Suppressor macrophage (primary cell): ENCODE measurements at places on chromosomes 16 and 17.

DNA sequence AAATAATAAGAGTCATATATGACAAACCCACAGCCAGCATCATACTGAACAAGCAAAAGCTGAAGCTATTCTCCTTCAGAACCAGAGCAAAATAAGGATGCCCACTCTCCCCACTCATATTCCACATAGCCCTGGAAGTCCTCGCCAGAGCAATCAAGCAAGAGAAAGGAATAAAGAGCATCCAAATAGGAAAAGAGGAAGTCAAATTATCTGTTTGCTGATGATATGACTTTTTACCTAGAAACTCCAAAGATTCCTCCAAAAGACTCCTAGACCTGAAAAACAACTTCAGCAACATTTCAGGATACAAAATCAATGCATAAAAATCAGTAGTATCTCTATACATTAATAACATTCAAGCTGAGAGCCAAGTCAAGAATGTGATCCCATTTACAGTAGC, 217.5 kb downstream of the ABCC12 start:
- DNase-seq = no peak

- no peak for DNase-seq
Observed at GRCh38 chr17:47066095-47066494, 87.0 kb upstream of the RPRML start.

GRCh38 chr17:32659419-32659842, 172.6 kb downstream of the CDK5R1 start:
- peak; percentile 77 for DNase-seq

- DNase-seq = no peak
Observed at GRCh38 chr16:23902034-23902747, 66.4 kb downstream of the PRKCB start.

- peak; percentile 29 for DNase-seq
Observed at GRCh38 chr16:53913099-53913870, 209.3 kb downstream of the FTO start.

- DNase-seq = no peak
Observed at GRCh38 chr16:51433599-51433998, 282.5 kb upstream of the SALL1 start.

DNA sequence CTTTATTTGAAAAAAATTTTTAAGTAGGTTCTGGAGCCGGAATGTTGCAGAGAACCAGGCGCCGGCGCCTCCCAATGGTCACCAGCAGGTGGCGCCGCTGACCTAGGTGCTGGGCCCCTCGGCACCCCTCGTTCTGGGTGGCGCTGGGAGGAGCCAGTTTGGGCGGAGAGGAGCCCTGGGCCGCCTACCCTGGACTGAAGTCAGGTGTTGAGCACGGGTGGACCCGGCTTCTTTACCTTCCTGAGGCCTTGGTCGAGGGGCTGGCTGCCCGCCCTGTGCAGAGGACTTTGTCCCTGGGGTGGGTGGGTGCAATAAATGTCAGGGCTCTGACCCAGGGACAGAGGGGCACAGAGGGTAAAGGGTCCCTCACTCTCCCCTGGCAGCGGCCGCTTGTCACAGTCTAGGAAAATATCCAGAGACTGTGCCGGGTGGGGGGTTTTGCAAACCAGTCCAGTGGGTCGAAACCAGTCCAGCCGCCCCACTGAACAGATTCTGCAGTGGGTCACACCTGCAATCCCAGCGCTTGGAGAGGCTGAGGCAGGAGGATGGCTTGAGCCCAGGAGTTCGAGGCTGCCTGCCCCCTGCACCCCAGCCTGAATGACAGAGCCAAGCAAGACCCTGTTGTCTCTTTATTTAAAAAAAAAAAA, 30.1 kb upstream of the TNFRSF13B start:
- peak; percentile 83 for DNase-seq

DNA sequence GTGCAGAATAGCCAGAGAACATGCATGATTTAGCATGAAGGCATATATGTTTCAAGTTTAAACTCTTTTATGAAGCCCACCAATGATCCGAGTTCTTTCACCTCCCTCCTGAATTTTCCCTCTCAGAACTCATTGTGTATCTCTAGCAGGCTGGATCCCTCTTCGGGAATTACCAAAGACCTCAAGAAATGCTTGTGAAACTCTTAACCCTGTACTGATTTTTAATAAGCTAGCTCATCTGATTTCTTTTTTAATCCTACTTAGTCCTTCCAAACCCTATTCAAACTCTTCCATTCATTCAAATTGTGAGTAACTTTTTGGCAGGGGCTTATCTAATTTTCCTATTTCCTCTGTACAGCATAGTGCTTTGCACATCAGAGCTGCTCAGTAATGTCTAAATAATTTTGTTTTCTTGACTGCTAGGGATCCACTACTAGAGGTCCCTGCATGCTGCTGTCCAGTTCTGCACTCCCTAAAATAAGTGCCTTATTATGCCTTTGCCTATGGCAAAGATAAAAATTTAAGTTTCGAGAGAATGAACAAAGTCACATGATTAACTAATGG, 723.8 kb downstream of the CDH11 start:
- no peak for DNase-seq

GRCh38 chr17:3977387-3977786, 13.2 kb upstream of the ATP2A3 start:
- no peak for DNase-seq

DNA sequence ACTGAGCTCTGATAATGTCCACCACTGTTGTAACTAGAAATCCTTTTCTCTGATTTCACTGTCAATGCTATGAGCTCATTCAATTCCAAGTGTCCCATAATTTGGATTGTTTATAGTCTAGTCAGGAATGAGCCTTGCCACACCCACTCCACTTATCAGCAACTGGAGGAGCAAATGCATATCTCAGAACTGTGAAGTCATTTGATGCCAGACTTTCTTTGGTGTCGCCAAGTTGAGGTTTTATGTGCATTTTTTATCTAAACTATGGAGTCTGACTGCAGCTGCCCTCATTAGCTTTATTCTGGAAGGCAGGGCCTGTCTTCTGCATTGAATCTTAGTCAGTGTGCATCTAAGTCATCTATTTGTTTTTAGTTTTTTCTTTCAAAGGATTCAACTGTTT, 361.3 kb downstream of the PMP22 start:
- no peak for DNase-seq

- no peak for DNase-seq
Observed at GRCh38 chr17:1731194-1731506, 6.6 kb downstream of the WDR81 start.

GRCh38 chr16:73068541-73069401, 20.8 kb upstream of the ZFHX3 start:
- peak; percentile 97 for DNase-seq

GRCh38 chr17:73198930-73199260, 6.0 kb downstream of the COG1 start:
- DNase-seq = no peak

- peak; percentile 72 for DNase-seq
Observed at GRCh38 chr17:82121660-82122629, 23.9 kb upstream of the FASN start.

DNA sequence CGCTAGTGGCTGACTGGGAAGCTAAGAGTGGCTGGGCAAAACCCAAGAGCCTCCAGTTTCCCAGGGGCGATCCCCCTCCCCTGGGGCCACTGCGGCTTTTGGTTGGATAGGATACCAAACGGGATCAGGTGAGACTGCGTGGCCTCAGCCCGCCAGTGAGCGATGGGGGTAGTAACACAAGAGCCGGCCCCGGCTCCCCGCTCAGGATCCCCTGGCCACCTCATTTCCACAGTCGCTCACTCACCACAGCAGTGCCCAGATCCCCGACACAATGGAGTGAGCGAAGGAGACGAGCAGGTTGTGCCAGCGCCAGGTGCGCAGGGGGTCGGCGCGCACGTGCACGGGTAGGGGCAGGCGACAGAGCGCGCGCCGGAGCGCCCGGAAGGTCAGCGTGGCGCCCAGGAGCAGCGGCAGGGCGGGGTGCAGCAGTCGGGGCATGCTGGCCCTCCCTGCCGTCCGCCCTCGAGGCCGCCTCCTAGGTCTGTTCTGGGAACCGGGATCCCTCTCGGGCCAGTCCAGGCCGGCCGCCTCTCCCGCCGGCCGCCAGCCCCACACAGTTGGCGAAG, 290 bp downstream of the TLCD1 start:
- peak; percentile 15 for DNase-seq

DNA sequence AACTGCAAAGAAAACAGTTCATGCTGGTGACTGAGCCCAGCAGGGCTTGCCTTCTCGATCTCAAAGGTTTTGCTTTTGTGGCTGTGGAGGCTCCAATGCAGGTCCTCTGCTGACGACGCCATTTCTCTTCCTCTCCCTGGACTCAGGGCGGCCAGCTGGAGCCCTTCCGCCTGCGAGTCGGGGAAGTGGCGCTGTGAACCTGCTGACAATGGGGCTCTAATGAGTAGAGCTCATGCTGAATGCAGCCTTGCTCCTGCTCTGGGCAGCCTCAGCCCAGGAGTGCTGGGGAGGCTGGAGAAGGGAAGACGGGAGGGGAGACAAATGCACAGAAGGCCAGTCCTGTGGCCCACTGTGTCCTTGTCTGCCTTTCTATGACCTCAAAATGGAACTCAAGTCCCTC, 43.8 kb downstream of the VAC14 start:
- DNase-seq = no peak

DNA sequence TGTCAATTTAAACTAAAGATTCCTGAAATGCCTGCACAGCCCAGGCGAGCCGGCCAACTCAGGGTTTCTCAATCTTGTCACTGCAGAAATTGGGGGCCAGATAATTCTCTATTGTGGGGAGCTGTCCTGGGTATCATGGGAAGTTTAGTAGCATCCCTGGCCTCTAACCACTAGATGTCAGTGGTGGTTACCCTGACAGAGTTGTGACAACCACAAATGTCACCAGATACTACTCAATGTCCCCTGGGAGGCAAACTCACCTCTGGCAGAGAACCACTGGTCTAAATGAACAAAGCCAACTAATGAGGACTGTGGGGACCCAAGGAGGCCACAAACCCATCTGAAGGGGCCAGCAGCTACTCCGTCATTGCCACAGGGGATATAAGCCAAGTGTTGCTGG, 90.9 kb downstream of the MYH11 start:
- peak; percentile 73 for DNase-seq

- no peak for DNase-seq
Observed at GRCh38 chr17:78210111-78210510, 3.9 kb upstream of the BIRC5 start.

GRCh38 chr17:76131692-76132573, 9.1 kb downstream of the FOXJ1 start:
- no peak for DNase-seq

- no peak for DNase-seq
Observed at GRCh38 chr17:80485846-80486245, 9.4 kb upstream of the NPTX1 start.

- peak; percentile 60 for DNase-seq
Observed at GRCh38 chr17:81508639-81509206, 3.9 kb downstream of the ACTG1 start.

- peak; percentile 63 for DNase-seq
Observed at GRCh38 chr16:74700116-74700437, 585 bp downstream of the MLKL start.

GRCh38 chr17:81037026-81037797, 2.3 kb downstream of the BAIAP2 start:
- DNase-seq = no peak

DNA sequence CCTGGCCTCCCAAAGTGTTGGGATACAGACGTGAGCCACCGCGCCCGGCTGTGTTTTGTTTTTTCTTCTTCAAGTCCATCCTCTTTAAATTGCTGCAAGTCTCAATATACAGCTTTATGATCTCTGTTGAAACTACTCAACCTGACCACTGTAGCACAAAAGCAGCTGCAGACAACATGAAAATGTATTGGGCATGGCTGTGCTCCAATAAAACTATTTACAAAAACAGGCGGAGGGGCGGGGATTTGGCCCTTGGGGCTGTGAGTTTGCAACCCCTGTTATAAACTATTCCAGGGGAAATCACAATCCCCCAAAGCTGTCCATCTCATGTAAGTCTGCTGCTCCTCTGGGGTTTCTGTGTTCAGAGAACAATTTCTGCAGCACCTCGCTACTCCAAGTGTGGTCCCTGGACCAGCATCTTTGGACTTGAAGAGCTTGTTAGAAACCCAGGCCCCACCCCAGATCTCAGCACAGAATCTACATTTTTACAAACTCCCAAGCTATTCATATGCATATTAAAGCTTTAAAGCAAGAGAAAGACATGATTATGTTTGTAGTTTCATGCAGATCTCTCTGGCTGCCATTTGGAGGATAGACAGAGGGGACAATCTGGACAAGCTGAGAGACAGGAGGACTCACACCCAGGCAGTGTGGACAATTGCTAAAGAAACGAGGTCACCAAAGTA, 33.6 kb downstream of the TEKT5 start:
- no peak for DNase-seq

GRCh38 chr17:72126575-72127486, 6.0 kb downstream of the SOX9 start:
- DNase-seq = no peak

GRCh38 chr17:14361470-14361869, 60.6 kb downstream of the HS3ST3B1 start:
- DNase-seq = no peak

GRCh38 chr17:77320485-77321256, 179.9 kb downstream of the SEC14L1 start:
- DNase-seq = peak; percentile 64

DNA sequence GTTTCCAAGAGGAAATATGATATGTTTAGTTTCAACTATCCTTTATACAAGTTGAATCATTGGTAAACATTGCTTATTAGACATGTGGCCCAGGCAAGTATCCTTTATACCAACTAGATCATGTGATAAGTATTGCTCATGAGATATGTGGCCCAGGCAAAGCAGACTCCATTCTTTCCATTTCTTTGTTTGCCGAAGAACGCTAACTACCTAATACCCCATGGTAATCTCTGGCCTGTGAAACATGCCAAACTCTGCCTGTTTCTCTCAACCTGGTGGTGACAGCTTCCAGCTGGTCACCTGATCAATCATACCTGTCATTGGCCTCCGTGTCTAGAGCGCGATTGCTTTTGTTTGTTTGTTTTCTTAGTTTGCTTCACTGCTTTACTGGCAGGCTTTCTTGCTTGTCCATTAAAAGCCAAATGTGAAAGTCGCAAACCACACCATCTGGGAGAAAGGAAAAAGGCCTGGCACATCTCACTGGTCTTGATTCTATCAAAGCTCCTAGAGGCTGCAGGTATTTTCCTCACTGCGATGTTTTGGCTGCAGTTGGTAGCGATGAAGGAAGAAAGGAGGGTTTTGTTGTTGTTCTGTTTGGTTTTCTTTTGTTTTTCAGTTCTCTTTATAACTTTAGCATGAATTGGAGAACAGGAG, 686.2 kb downstream of the KCNJ2 start:
- DNase-seq = no peak
